ENCODE measurements at places on chromosomes 13 and 19.
A peak's percentile ranks its signal among the peaks of the same experiment; 100 is the strongest.

GRCh38 chr13:43749503-43749902, 37.3 kb downstream of the ENOX1 start:
- no peaks in the 10 kb centered on the region for H3K27me3 ChIP-seq
- DNase-seq = no peak
- no peaks in the 10 kb centered on the region for H3K36me3 ChIP-seq
- no peak overlapping the region for H3K27ac ChIP-seq

DNA sequence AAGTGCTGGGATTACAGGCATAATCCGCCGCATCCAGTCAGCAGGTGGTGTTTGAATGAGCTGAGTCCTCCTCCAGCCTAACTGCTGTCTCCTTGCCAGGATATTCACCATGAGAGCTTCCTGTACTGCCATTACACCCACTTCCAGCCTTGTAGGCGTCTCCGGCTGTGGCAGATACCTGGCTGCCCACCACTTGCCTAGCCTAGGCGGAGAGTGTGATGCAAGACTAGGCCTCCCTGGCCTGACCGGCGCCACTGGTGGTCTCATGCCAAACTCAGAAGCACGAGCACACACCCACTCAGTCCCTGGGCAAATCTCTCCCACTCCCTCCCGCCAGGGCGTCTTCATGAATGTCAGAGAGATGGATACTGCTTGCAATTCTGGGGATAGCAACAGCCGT, 16.6 kb downstream of the IL12RB1 start:
- no peaks in the 10 kb centered on the region for H3K36me3 ChIP-seq
- no peaks in the 10 kb centered on the region for H3K27me3 ChIP-seq
- no peaks in the 10 kb centered on the region for H3K4me1 ChIP-seq

- no peak for DNase-seq
- no peak overlapping the region for H3K27ac ChIP-seq
- no peak overlapping the region for H3K4me3 ChIP-seq
- H3K36me3 ChIP-seq = no peaks in the 10 kb centered on the region
- peaks cover 14% of the 10 kb centered on the region for H3K27me3 ChIP-seq
These were observed 4.2 kb upstream of the TNFSF11 start for GRCh38 chr13:42569576-42570344.

DNA sequence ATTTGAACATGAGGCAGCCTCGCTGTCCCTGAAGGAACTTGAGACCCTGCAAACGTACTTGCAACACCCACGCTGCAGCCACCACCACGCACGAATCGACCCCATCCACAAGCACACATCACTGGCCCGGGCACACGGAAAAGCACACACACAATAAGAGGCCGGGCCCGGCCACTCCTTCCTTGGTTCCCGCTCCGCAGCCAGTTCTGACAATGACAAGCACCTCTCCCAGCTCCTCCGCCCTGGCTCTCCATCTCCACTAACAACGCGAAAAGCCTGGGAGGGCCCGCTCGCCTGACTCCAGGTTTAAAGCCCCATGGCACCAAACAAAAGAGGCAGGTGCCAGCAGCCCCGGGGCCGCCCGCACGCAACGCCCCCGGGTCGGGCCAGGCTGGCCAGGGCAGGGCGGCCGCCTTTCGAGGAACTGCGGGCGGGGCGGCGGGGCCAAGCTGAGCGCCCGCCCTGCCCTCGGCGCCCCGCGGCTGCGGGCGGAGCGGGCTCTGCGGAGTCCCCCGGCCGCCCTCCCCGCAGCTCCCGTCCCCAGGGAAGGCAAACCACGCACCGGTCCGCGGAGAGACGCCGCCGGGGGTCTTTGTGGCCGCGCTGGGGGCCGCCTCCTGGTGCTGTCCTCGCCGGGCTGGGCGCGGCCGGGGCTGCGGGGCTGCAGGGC, 495 bp downstream of the DCLK1 start:
- no peaks in the 10 kb centered on the region for H3K4me1 ChIP-seq
- H3K27me3 ChIP-seq = peaks cover 11% of the 10 kb centered on the region
- peak; percentile 23 for DNase-seq
- H3K4me3 ChIP-seq = no peak overlapping the region

Data from adrenal gland (tissue), 19 donors.